Urinary bladder (tissue), 4 donors: ENCODE measurements at places on chromosomes 13 and 19. TPM values are rescaled to one million over a fixed set of nuclear protein-coding genes. Genes with fewer than 3 reads are reported as not detected.

Gene OR7C1
- total RNA-seq = not detected

Gene SLC25A15
- 11.8 TPM for total RNA-seq

Gene MYBPC2
- 0.69 TPM for total RNA-seq

Gene LILRB1
- total RNA-seq = 1.3 TPM

Gene TMIGD2
- 0.48 TPM for total RNA-seq

Gene CBARP
- total RNA-seq = 0.53 TPM

Gene ARHGAP35
- total RNA-seq = 33.0 TPM

Gene MYO1F
- total RNA-seq = 7.5 TPM

DNA sequence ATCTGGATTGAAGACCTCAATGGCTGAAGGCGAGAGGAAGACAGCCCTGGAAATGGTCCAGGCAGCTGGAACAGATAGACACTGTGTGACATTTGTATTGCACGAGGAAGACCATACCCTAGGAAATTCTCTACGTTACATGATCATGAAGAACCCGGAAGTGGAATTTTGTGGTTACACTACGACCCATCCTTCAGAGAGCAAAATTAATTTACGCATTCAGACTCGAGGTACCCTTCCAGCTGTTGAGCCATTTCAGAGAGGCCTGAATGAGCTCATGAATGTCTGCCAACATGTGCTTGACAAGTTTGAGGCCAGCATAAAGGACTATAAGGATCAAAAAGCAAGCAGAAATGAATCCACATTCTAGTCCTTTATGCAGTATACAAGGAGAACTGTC is 1.2 kb downstream of the POLR1D start:
- no peak for DNase-seq

DNA sequence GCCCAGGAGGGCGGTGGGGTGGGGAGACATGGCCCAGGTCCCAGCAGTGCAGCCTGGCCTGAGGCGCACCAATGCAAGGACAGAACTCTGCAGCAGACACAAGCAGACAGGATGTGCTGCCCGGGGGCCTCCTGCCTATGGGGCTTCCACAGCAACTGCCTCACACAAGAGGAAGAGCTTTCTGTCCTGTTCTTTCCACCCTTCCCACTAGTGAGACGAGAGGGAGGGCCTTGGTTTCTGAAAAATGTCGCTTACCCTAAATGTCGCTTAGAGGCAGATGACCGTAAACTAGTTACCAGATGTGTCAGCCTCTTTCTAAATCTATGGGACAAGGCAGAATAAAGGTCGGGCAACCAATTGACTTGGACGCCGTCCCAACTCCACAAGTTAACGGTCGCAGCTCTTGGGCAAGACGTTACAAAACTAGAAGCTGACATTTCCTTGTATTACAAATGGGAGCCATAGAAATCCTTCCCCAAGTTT is at the start of gene LAIR1:
Gene LAIR1, minus strand, starts transcription at position 157 of the 483 bp plus-strand sequence. Its CDS starts 127 bp downstream, at position 30.
- DNase-seq = no peak

- no peak for DNase-seq
These were observed 19.4 kb upstream of the GPR18 start for GRCh38 chr13:99277629-99278028.

GRCh38 chr13:63190742-63191141 is 1775.1 kb upstream of the PCDH20 start:
- no peak for DNase-seq

DNA sequence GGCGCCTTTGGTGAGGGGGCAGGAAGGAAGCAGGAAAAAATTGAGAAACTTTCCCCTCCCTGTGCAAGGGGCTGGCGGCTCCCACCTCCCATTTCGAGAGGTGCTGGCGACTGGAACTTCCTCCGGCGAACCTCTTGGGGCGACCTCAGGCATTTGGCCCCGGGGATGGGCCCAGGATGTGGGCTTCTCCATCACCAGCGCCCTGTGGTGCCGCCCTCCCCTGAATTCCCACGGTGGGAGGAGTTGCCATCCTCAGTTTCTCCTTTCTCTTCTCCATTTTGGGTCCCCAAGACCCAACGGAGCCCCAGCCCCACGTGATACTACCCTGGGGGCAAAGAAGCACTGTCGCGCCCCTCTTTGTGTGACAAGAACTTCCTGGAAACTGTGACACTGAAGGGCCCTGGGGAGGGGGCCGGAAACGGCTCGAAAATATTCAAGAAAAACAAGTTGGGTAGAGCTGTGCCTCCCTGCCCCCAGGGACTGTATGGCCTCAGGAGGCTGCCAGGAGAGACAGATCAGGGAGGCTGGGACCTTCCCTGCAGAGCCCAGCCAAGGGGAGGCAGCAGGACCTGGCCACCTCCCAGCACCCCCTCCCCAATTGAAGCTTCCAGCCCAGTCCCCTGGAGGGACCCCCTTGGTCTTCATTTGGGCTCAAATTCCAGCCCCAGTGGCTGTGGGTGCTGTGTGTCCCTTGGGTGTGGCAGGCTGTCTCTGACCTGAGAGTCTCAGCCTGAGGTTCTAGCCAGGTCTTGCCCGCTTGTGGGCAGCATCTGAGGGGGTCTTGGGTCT is 16.2 kb upstream of the AP1M2 start:
- DNase-seq = peak; percentile 59

- DNase-seq = no peak
These were observed 603 bp downstream of the TM9SF2 start for GRCh38 chr13:99501848-99502301.

- DNase-seq = no peak
These were observed 153.7 kb downstream of the KLF5 start for GRCh38 chr13:73212482-73212881.

DNA sequence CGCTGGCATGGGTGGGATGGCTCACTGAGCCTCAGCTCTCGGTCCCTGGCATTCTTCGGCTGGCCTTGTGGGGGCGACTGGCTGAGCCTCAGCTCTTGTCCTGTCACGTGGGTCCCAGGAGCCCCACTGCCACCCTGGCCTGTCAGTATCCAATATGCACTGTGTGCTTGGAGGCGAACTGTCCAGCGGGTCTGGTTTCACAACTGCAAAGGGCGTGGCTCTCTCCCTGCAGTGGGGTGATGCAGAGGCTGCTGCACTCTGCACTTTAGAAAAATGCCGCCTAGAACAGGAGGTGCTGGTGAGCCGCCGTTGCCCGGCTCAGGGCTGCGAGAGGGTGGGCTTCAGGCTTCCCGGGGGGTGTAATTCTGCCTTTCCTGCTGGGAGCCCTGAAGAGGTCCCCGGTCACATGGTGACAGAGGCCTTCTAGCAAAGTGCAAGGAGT is 17.0 kb upstream of the TMEM255B start:
- DNase-seq = no peak

GRCh38 chr13:20175406-20175794 is 14.5 kb upstream of the GJA3 start:
- DNase-seq = no peak

DNA sequence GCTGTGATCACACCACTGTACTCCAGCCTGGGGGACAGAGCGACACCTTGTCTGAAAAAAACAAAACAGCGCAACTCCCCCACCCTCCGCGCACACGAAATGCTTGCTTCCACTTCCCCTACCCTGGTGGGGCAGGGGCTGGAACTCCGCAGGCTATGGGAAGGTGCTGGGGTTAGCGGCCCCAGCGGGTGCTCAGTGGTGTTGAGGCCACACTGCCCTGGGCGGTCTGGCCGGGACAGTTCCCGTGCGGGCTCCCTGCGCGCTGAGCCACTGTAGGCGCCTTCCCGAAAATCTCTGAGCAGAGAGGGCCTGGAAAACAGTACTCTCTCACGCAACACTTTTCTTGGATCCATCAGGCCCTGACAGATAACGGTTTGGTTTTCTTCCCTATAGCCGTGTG is 1.1 kb upstream of the WTIP start:
- DNase-seq = no peak

DNA sequence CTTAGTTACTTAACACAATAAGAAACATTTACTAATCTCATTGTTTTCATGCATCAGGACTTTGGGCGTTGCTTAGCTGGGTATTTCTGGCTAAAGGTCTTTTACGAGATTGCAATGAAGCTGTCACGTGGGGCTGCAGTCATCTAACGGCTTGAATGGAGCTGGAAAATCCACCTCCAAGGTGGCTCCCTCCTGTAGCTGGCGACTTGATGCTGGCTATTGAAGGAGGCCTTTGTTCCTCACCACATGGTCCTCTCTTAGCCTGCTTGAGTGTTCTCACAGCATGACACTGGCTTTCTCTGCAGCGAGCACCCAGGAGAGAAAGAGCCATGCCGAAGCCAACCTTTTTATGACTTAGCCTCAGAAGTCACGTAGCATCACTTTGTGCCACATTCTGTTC is 92.0 kb downstream of the NHLRC3 start:
- DNase-seq = no peak

- DNase-seq = no peak
These were observed 142.2 kb downstream of the IRS2 start for GRCh38 chr13:109644069-109644750.

DNA sequence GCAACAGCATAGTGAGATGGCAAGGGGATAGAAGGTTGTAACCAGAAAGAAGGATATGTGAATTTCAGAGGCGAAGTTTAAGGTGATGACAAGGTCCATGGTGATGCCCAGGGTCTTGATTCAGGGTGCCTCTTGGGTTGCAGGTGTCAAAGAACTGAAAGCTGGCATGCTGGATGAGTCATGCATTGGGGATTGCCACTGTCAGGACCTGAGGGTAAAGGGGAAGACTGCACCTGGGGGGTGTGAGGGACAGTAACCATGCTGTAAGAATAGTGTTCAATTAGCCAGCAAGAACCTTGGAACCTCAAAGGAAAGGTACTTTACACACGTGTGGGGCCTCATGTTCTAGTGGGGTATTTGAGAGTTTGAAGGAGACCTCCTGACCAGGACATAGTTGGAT is 279.6 kb downstream of the SLC7A1 start:
- DNase-seq = no peak
